ENCODE measurements at places on chromosomes 11 and 22.

- DNase-seq: peak; percentile 47
Measured at GRCh38 chr22:20422271-20423007, 15.2 kb downstream of the SCARF2 start.

GRCh38 chr11:2212411-2213251, 41.0 kb upstream of the TH start:
- DNase-seq: no peak

- no peak for DNase-seq
Measured at GRCh38 chr11:127448101-127448500, 447.5 kb upstream of the KIRREL3 start.

- DNase-seq: no peak
Measured at GRCh38 chr22:33896154-33896553, 24.1 kb downstream of the LARGE1 start.

DNA sequence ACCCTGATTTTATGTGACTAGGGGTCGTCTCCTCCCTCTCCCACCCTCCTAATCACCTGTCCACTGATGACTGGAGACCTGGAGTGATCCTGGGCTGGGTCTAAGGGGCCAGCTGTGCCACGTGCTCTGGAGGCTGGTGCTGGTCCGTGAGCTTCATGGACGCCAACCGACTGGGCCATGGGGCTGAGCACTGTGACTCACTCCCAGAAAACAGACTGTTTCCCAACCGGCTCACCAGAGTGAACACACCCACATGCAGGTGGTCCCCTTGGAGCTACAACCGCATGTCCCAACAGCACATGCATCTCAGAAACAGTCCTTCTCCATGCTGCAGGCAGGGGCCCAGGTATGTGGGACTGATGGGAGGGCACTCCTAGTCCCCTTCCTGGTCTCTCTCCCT, 14.0 kb upstream of the LMO1 start:
- no peak for DNase-seq

- DNase-seq: no peak
Measured at GRCh38 chr22:23418159-23418788, 161.8 kb downstream of the IGLL1 start.

DNA sequence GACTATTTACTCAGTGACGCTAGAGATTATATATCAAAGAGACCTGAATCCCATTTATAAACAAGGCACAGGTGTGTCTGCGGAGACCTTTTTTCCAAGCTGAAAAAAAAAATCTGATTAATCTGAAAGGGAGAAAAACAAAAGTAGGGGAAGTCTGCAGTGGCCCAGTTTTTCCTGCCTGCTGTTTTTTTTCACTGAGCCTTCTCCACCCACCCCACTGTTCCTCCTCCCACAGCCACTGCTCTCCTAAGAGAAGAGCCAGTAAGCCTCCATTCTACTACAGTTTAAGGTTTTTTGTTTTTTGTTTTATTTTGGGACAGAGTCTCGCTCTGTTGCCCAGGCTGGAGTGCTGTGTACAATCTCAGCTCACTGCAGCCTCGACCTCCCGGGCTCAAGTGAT, 18.4 kb downstream of the ARFGAP2 start:
- DNase-seq: no peak

DNA sequence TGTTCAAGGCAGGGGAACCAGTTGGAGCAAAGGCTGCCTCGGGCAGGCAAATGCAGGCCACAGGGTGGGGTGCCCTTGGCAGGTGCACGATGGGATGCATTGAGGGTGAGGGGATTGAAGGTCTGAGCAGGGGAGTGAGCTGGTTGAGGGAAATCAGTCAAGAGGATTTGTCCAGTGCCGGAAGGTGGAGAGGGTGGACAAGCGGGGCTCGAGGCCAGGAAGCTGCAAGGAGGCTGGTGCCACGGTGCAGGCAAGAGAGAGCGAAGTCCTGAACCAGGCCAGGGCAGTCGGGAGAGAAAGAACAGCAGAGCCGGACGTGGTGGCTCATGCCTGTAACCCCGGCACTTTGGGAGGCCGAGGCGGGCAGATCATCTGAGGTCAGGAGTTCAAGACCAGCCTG, 10.4 kb upstream of the MS4A10 start:
- DNase-seq: no peak

DNA sequence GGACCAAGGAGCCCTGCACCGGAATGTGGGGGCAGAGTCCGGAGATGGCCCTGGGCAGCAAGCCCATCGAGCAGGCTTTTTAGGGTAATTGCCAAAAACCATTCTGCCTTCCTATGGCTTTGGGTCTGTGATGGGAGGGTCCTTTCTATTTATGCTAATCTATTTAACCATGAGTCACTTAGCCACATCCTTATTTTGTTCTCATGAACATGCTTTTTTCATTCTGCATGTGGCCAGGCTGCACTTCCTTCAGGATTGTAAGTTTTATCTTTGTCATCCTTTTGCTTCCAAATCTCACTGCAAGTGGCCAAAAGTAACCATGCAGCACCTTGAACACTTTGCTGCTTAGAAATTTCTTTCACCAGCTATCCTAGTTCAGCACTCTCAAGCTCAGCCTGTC, 88.3 kb downstream of the EFCAB6 start:
- peak; percentile 51 for DNase-seq

DNA sequence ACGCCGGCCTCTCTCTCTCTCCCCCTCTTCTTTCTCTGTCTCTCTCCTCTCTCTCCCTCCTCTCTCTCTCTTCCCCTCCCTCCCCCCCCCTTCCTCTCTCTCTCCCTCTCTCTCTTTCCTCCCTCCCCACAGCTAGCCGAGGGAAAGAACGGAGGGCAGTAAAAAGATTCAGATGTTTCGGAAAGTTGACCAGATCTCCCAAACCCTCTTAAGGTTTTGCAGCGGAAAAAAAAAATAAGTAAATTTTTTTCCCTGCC, 195 bp upstream of the ALX4 start:
- no peak for DNase-seq

GRCh38 chr11:11608783-11609232, 13.0 kb downstream of the GALNT18 start:
- peak; percentile 51 for DNase-seq

DNA sequence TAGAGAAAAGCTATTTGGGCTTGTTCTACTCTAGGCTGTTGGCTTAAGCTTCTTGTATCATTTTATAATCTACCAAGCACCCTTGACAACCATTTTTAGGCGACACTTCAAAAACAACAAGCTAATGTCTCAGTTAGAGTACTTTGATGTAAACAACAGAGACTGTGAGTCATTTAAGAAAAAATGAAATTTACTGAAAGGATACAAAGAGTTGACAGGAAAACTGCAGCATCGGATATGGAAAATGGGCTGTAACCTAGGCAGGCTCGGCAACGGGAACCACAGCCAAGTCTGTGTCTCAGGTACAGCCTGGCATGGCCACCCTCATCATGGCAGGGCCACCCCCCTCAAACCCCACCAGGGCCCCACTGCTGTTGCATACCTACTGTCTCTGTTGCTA, 4.4 kb upstream of the RNF169 start:
- no peak for DNase-seq

- DNase-seq: peak; percentile 74
Measured at GRCh38 chr22:20514658-20515406, 7.4 kb downstream of the MED15 start.

- DNase-seq: no peak
Measured at GRCh38 chr11:128343135-128343514, 244.2 kb downstream of the ETS1 start.

DNA sequence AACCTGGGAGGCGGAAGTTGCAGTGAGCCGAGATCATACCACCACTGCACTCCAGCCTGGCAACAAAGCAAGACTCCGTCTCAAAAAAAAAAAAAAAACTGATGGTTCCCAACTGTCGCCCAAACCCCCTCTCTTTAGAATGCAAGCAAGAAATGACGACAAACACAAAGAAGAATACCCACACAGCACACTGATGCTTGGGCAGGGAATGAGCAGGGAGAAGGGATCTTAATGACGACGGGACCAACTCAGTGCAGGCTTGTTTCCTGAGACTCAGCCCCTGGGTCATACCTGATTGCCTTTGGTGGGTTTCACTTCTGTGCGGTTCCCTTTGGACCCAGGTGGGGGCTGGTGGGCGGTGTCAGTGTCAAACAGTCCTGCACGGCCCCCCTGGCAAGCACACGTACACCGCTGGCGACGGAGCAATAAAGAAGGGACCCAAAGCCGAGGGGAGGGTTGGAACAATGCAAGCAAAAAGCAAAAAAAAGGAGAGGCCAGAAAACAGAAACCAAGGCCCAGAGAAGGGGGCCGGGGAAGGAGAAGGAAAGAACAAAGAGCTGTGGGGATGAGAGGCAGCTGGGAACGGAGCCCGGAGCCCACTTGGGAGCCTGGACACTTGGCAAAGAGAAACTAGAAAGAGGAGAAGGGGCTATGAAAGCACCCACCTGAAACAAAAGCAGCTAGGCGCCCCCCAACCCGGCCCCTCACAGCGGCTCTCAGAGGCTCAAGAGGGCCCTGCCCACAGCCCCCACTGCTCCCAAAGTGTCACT, 99.6 kb downstream of the CELSR1 start:
- DNase-seq: no peak

DNA sequence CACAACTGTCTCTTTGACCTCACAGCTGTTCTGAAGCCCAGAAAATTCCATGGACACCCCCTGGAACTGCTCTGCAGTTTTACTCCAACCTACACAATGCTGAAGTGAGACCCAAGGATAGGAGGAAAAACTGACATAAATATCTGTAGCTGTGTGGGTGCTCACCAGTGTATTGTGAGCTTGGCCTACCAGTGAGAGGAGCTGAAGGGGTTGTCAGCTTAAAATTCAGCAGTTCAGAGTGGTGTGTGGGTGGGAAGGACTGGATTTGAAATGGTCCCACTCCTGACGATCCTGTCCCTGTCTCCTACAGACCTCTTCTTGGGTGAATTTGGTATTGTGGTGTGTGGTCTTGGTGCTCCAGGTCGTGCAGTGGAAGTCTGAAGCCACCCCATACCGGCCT, 2.2 kb downstream of the TMEM223 start:
- no peak for DNase-seq

DNA sequence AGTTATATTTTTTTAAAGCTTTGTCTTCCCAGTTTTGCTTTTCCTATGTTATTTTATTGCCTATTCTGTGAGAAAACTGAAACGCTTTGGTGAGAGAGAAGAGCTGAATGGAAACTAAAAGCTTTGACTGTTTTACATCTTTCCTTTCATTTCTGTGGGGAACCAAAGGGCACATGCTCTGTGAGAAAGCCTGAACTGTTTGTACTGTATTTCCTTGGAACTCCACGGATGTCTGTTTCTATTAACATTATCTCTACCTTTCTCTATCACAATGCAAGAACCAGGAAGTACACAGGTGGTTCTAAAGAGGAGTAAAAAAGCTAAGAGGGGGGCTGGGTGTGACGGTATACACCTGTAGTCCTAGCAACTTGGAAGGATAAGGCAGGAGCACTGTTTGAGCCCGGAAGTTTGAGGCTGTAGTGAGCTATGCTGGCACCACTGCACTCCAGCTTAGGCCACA, 43.8 kb downstream of the CELF1 start:
- DNase-seq: no peak

DNA sequence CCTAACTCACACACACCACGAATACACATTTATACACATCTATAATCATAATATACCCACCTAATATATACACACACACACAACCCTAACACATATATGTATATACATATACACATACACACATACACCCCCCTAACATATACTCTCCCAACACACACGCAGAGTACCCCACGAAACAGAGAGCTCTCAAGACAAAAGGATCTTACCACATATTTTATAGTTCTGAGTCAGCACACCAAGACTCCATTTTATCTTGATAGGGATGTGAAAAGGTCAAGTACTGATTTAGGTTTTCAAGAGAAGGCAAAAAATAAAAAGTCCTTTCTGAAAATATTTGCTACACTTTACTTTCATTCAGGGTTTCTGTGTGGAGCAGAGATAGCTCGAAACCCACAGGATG, 1207.2 kb downstream of the LRRC4C start:
- no peak for DNase-seq

DNA sequence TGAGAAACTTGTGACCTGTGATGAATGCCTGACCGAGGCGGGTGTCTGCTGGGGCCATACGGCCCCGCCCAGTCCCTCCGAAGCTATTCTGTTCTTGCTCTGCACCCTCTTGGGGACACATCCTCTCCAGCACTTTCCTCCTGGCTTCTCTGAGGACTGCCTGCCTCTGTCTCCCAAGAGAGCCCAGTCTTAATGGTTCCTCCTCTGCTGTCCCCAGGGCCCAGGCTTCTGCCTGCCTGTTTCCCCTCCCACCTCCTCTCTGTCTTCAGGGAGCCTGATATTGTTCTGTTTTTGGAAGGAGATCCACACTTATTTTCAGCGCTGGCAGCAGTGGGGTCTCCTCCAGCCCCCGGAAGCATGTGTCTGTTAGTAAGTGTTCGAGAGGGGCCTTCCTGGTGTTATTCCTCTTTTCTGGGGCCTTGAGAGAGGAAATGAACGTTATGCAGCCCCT, 18.7 kb downstream of the SYNGR1 start:
- DNase-seq: no peak

GRCh38 chr11:11476499-11476898, 123.4 kb upstream of the CSNK2A3 start:
- no peak for DNase-seq

GRCh38 chr11:30333405-30333804, 10.5 kb downstream of the ARL14EP start:
- no peak for DNase-seq

DNA sequence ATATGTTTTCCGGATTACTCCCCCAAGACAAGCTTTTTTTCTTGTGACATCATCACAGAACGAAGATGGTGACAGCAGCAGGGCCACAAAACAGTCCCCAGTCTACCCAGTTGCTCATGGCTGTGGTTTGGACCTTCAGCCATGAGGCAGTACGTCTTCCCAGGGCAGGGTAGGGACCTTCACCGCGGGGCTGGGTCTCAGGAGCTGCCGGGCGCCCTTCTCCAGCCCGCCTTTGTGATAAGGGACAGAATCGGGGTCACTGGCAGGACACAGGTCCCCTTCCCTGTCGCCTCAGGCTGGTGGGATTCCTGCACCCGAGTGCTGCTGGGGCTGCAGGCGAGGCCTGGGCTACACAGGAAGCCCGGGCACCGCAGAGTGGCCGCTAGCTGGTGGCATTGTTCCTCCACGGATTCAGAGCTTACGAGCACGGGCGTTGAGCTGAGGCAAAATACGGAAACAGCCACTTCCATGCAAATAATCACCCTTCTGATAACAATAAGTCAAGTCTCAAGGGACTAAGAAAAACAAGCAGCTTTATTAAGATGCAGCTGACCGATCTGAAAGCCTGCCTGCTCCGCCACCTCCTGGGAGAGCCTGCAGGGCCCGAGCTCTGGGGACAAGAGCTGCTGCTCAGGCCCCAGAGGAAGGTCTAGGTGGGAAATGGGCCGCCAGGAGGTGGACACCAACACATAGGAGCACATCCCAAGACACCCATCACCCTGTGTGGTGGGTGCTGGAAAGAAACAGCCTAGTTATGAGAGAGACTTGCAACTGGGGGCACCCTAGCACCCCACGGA, 12.3 kb downstream of the TBX1 start:
- no peak for DNase-seq

GRCh38 chr22:29748248-29748893, 18.4 kb downstream of the ZMAT5 start:
- no peak for DNase-seq

- DNase-seq: no peak
Measured at GRCh38 chr11:108891143-108891542, 226.3 kb downstream of the DDX10 start.
